ENCODE measurements at places on chromosomes 5 and 9.

GRCh38 chr5:89437450-89438435 lies 554.8 kb upstream of the MEF2C start:
- no peak overlapping the region for H3K27ac ChIP-seq
- H3K4me1 ChIP-seq, result no peaks in the 10 kb centered on the region
- no peak overlapping the region for H3K4me3 ChIP-seq

GRCh38 chr9:132109291-132109690 lies 29.6 kb upstream of the MED27 start:
- peaks cover 8% of the 10 kb centered on the region for H3K27me3 ChIP-seq
- no peak overlapping the region for H3K27ac ChIP-seq
- H3K36me3 ChIP-seq, result no peaks in the 10 kb centered on the region
- no peak overlapping the region for H3K4me3 ChIP-seq

DNA sequence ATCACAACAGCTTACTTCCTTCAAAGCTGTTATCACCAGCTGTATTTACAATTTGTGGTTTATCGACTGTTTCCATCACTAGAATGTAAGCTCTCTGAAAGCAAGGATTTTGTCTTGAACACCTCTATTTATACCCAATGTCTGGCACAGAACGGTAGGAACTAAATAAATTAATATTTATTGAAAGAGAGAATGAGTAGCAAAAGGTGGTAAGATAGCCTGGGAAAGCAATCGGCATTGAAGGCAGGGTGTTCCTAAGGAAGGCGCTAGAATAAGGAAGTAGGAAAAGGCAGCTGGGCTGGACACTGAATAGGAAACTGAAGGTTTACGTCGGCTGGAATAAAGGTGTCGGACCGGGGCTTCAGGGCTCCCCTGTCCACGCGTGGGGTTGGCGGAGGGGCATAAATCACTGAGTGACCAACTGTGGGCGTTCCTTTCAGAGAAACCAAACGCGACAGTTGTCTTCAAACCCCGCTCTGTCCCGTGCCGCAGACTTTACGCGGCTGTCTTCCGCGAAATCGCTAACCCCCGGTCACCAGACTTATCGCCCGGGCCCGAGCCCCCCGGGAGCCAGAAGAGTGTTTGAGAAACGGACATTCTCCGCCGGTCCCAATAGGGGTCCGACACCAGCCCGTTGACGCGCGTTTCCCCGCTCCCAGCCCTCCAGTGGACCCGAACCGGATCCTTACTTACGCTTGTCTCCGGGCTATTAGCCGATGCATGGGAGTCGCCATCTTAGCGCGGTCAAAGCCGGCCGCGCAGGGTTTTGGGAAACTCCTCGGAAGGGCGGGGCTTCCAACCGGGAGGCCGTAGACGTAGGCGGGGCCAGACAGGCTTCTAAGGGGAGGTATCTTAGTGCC lies at the start of gene ZCCHC10:
Gene ZCCHC10, minus strand, starts transcription at position 746 of the 860 bp plus-strand sequence. Its CDS starts 12 bp downstream, at position 734.
- DNase-seq, result peak; percentile 95
- peaks cover 22% of the 10 kb centered on the region for H3K4me1 ChIP-seq
- peaks cover 7% of the 10 kb centered on the region for H3K36me3 ChIP-seq
- no peaks in the 10 kb centered on the region for H3K27me3 ChIP-seq
- H3K4me3 ChIP-seq, result peak within 1 kb of the TSS; percentile 98

DNA sequence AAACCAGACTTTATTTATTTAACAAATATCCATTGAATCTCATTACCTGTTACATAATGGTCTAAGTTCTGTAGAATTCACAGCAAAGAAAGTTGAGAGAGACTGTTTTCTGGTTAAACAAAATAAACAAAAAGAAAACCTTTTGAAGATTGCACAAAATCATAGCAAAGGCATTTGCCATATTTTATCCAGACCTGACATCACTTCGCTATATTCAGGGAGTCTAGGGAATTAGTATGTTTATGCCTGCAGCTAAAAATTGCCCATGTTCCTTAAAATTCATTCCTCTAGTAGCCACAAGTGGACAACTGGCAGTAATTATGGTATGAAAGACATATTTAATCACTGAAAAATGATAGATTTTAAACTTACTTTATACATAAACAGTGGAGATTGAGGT lies 577.0 kb upstream of the DAB2 start:
- H3K4me1 ChIP-seq, result no peaks in the 10 kb centered on the region
- no peak overlapping the region for H3K27ac ChIP-seq
- H3K4me3 ChIP-seq, result no peak overlapping the region
- H3K27me3 ChIP-seq, result no peaks in the 10 kb centered on the region
- H3K36me3 ChIP-seq, result no peaks in the 10 kb centered on the region

DNA sequence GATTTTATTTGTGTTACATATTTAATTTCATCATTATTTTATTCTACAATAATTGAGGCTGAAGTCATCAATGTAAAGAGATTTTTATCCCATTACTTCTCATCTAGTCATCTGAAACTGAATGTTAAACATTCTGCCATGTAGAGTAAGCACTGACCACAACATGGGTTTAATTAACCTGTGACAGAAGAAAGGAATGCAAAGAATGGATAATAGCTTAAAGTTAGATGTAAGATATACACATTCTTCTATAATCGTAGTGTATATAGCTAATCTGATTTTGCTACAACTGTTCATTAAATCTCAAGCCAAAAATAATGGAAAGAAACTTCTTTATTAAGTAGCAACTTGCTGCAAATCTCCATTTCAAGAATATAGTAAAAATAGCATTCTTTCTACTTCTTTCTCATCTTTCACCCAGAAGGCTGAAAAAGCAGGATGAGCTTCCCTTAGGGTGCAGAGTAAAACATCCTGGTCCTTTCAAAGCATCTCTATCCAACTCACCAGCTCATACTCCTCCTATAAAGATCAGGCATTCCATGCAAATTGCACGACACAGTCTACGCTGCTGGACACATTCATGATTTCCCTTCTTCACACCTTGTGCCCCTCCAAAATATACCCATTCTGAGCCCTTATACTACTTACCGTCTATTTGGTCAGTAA lies 115.2 kb downstream of the EFNA5 start:
- no peak for DNase-seq
- H3K4me1 ChIP-seq, result no peaks in the 10 kb centered on the region
- no peak overlapping the region for H3K27ac ChIP-seq
- no peaks in the 10 kb centered on the region for H3K36me3 ChIP-seq
- no peak overlapping the region for H3K4me3 ChIP-seq

DNA sequence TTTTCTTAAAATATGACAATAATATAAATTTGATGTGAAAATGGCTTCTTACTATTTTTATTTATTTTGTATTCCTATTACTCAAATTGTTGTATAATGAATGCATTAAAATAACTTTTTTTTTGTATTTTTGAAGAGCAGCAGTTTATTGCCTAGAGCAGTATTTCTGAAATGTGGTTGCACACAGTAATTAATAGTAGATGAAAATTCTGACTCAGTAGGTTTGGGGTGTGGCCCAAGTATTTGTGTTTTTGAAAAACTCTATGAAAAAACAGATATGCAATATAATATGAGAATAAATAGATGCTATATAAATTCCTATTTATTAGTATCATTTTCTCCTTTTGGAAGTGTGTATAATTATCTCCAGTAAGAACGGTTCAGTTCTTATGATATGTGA lies 2225.3 kb upstream of the C9orf72 start:
- H3K4me1 ChIP-seq, result no peaks in the 10 kb centered on the region
- H3K27me3 ChIP-seq, result no peaks in the 10 kb centered on the region
- H3K36me3 ChIP-seq, result no peaks in the 10 kb centered on the region
- DNase-seq, result no peak
- H3K4me3 ChIP-seq, result no peak overlapping the region

DNA sequence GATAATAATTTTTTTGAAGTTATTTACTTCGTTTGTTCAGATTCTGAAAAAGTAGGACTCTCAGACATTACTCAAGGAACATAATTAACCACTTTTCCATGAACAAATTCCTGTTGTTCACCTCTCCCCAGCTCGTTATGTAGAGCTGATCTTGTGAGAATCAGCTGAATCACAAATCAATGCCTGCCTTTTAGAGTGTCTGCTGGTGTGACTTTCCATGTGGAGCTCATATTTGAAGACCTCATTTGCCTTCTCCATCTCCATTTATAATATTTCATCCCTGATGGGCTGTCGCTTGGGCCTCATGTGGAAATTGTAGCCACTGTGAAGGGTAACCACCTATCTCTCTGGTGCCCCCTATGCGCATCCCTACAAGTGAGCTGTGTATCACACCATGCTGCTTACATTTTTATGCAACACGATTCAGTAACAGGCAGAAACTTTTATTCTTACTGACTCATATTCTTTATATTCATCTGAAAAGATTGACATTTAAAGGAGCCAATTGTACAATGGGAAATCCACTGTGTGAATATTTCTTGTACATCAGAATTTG lies 111.3 kb downstream of the STK32A start:
- H3K4me3 ChIP-seq, result no peak overlapping the region
- no peaks in the 10 kb centered on the region for H3K4me1 ChIP-seq
- H3K27ac ChIP-seq, result no peak overlapping the region
- H3K36me3 ChIP-seq, result no peaks in the 10 kb centered on the region
- H3K27me3 ChIP-seq, result no peaks in the 10 kb centered on the region

GRCh38 chr9:12368569-12368968 lies 324.6 kb upstream of the TYRP1 start:
- no peaks in the 10 kb centered on the region for H3K4me1 ChIP-seq
- no peak overlapping the region for H3K27ac ChIP-seq
- no peak overlapping the region for H3K4me3 ChIP-seq
- no peaks in the 10 kb centered on the region for H3K36me3 ChIP-seq
- H3K27me3 ChIP-seq, result no peaks in the 10 kb centered on the region
- DNase-seq, result no peak

DNA sequence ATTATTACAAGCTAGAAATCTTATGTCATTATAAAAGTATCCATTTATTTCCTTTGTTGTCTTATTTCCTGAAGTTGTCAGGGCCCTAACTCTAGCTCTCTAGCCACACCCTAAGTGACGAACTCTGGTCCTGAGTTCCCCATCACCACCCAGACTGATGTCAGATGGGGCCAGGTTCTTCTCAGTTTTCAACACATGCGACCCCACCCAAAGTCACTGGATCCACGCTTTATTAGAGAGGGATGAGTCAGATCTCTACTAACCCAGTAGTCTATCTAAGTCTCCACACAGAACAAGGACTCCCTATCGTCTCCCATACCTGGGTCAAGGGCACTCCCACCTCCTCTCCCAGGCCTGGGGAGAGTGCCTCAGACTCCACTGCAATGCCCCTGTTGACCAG lies 6.8 kb upstream of the FEM1C start:
- no peaks in the 10 kb centered on the region for H3K27me3 ChIP-seq
- DNase-seq, result no peak
- H3K36me3 ChIP-seq, result no peaks in the 10 kb centered on the region
- no peak overlapping the region for H3K27ac ChIP-seq
- H3K4me1 ChIP-seq, result no peaks in the 10 kb centered on the region

Data from heart left ventricle (tissue), 16 donors.